K562 (cell line): ENCODE measurements at places on chromosomes 13 and 19. TPM values are rescaled to one million over a fixed set of nuclear protein-coding genes. Genes with fewer than 3 reads are reported as not detected.
A peak's percentile ranks its signal among the peaks of the same experiment; 100 is the strongest.

DNA sequence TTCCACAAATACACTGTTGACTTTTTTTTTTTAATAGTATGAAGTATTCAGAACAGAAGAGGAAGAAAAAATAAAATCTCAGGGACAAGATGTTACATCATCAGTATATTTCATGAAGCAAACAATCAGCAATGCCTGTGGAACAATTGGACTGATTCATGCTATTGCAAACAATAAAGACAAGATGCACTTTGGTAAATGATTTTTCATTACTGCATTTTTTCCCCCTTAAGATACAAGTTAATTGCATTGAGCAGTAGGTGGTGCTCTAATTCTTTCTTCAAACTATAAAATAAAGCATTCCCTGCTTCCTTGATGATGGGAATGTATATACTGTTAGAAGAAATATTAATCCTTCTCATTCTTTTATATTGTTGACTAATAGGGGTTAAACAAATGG lies 17.1 kb downstream of the UCHL3 start:
- no peaks in the 10 kb centered on the region for H3K27me3 ChIP-seq
- no peaks in the 10 kb centered on the region; the same call in 1 of the 2 replicates for H3K4me1 ChIP-seq
- DNase-seq = no peak
- peaks cover 52% of the 10 kb centered on the region for H3K36me3 ChIP-seq
- H3K4me3 ChIP-seq = no peak overlapping the region

- no peak overlapping the region for H3K4me3 ChIP-seq
- no peaks in the 10 kb centered on the region for H3K36me3 ChIP-seq
- H3K27ac ChIP-seq = no peak overlapping the region
- H3K27me3 ChIP-seq = no peaks in the 10 kb centered on the region
- DNase-seq = no peak
These were observed 2325.6 kb upstream of the PCDH20 start for GRCh38 chr13:63741029-63741813.

- H3K4me1 ChIP-seq = no peaks in the 10 kb centered on the region
- H3K27ac ChIP-seq = no peak overlapping the region
- H3K27me3 ChIP-seq = no peaks in the 10 kb centered on the region
- no peak overlapping the region for H3K4me3 ChIP-seq
- H3K36me3 ChIP-seq = no peaks in the 10 kb centered on the region
- no peak for DNase-seq
These were observed 133.4 kb upstream of the PEG3 start for GRCh38 chr19:56973713-56974555.

DNA sequence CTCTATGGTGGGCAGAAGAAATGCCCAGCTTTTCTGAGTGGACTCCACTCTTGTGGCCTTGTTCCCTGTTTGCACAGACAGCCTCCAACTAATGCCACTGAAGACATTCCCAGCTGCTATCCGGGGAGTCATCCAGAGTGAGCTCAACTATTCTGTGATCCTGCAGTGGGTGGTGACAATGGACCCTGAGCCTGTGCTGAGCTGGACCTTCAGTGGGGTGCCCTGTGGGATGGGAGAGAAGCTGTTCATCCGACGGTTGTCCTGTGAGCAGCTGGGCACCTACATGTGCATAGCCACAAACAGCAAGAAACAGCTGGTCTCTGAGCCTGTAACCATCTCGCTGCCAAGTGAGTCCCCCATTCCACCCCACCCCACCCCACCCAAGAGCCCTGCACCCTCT lies 10.3 kb downstream of the IGSF23 start:
- no peak for DNase-seq
- no peaks in the 10 kb centered on the region for H3K36me3 ChIP-seq
- no peak overlapping the region for H3K4me3 ChIP-seq
- H3K4me1 ChIP-seq = no peaks in the 10 kb centered on the region

DNA sequence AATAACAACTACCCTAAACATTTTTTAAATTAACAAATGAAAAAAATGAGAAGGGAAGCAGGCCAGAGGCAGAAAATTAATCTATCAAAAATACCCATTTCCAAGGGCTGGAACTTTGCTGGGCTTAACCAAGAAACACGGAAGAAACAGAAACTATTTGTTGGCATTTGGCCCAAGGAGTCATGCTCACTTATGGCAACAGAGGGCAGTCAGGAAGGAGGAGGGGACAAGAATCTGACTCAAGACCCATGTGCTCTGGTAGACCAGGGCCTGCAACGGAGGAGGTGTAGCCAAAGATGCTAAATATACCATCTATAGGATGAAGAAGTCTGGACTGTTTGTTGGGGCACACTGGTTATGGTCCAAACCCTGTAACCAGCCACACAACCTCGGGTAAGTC lies 496.7 kb downstream of the COG6 start:
- H3K27me3 ChIP-seq = no peaks in the 10 kb centered on the region; the same call in 1 of the 2 replicates
- H3K4me1 ChIP-seq = no peaks in the 10 kb centered on the region
- no peak for DNase-seq
- no peaks in the 10 kb centered on the region for H3K36me3 ChIP-seq

DNA sequence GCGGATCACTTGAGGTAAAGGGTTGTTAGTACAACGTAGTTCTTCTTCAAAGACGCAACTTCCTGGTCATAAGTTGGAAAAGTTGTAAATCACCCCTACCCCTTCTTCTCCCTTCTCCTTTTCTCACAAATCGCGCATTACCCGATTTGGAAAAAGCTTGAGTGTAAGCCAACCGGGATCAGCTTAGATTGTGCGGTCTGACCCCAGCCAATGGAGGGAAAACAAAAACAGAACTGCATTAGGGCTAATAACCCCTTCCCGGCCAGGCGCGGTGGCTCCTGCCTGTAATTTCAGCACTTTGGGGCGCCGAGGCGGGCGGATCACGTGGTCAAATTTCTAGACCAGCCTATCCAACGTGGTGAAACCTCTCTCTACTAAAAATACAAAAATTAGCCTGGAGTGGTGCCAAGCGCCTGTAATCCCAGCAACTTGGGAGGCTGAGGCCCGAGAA lies 806 bp downstream of the ZNF90 start:
- no peaks in the 10 kb centered on the region for H3K27me3 ChIP-seq
- H3K4me3 ChIP-seq = no peak overlapping the region
- no peaks in the 10 kb centered on the region for H3K4me1 ChIP-seq
- no peak overlapping the region for H3K27ac ChIP-seq
- H3K36me3 ChIP-seq = no peaks in the 10 kb centered on the region

Gene RXFP2
- not detected in 2 replicates for total RNA-seq

DNA sequence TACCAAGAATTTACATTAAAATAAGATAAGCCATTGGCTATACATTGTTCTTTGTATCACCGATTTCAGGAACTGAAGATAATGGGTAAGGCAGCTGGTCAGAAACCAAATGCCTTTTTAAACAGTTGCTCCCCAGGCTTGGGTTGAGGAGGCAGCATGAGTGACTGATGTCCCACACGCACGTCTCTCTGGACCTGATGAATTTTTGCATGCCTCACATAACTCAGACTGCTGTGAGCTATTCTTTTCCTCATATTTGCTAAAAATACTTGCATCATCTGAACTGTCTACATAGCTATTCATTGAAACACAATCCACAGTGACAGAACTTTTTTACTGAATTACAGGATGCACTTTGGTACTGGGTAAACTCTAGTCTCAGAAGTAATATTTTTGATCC lies 123.6 kb upstream of the MAB21L1 start:
- H3K4me1 ChIP-seq = no peaks in the 10 kb centered on the region
- no peaks in the 10 kb centered on the region for H3K27me3 ChIP-seq
- H3K36me3 ChIP-seq = no peaks in the 10 kb centered on the region
- no peak overlapping the region for H3K27ac ChIP-seq

GRCh38 chr19:9952276-9952675 lies 16.0 kb upstream of the OLFM2 start:
- no peak overlapping the region for H3K4me3 ChIP-seq
- peaks cover 2% of the 10 kb centered on the region for H3K27me3 ChIP-seq
- H3K36me3 ChIP-seq = no peaks in the 10 kb centered on the region
- peaks cover 3% of the 10 kb centered on the region; the same call in 1 of the 2 replicates for H3K4me1 ChIP-seq
- H3K27ac ChIP-seq = no peak overlapping the region
- no peak for DNase-seq

- no peak for DNase-seq
- no peak overlapping the region for H3K4me3 ChIP-seq
- peaks cover 8% of the 10 kb centered on the region; the same call in 1 of the 3 replicates for H3K36me3 ChIP-seq
- H3K27ac ChIP-seq = no peak overlapping the region
- H3K27me3 ChIP-seq = no peaks in the 10 kb centered on the region
- H3K4me1 ChIP-seq = peaks cover 22% of the 10 kb centered on the region
These were observed 39.2 kb downstream of the STK24 start for GRCh38 chr13:98537740-98538139.

GRCh38 chr19:30916238-30916637 lies 433.0 kb downstream of the TSHZ3 start:
- no peaks in the 10 kb centered on the region for H3K4me1 ChIP-seq
- no peak for DNase-seq
- no peaks in the 10 kb centered on the region for H3K27me3 ChIP-seq
- no peak overlapping the region for H3K4me3 ChIP-seq
- no peaks in the 10 kb centered on the region for H3K36me3 ChIP-seq
- H3K27ac ChIP-seq = no peak overlapping the region

Gene PRODH2
- total RNA-seq = not detected in 2 replicates

Gene LGI4
- total RNA-seq = 0.24 TPM in 1 of 2 replicates, not detected in the other

- H3K27me3 ChIP-seq = no peaks in the 10 kb centered on the region
- no peak overlapping the region for H3K27ac ChIP-seq
- DNase-seq = no peak
- peaks cover 17% of the 10 kb centered on the region; the same call in 2 of the 3 replicates for H3K36me3 ChIP-seq
- no peaks in the 10 kb centered on the region for H3K4me1 ChIP-seq
- no peak overlapping the region for H3K4me3 ChIP-seq
These were observed 30.7 kb upstream of the ZFP82 start for GRCh38 chr19:36449059-36449670.

DNA sequence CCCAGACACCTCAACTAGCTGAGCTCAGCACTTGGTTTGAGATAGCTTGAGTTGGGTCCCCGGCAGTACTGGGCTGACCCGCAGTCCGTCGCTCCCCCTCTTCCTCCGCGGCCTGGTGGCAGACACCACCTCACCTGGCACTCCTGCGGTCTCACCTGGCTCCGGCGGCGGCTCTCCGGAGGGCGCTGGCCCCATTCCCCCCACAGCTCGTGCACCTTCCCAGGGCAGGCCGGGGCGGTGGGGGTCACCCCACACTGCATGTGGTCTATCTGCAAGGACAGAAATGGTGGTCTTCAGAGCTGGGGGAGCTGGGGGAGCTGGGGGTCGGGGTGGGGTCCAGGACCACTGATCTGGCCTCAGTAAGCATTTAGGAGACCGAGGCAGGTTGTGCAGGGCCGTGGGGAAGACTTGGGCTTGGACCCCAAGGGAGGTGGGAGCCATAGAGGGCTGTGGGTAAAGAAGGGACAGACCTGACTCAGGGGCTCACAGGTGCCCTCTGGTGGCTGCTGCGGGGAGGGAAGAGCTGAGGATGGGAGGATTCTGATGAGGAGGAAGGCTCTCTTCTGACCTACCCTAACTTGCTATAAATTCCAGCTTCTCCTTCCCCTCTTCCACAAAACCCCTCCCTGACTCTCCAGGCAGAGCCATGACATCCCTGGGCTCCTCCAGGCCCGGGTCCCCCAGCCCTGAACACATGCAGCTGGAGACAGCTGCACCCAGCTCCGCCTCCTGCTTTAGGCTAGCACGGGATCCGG lies 6.7 kb upstream of the PLIN4 start:
- peaks cover 37% of the 10 kb centered on the region for H3K4me1 ChIP-seq
- H3K27me3 ChIP-seq = no peaks in the 10 kb centered on the region
- DNase-seq = peak; percentile 77

- no peak overlapping the region for H3K4me3 ChIP-seq
- no peaks in the 10 kb centered on the region for H3K4me1 ChIP-seq
- no peak overlapping the region for H3K27ac ChIP-seq
- no peaks in the 10 kb centered on the region for H3K27me3 ChIP-seq
- no peak for DNase-seq
These were observed 3.0 kb downstream of the LATS2 start for GRCh38 chr13:21058361-21058760.

- DNase-seq = no peak
- no peaks in the 10 kb centered on the region for H3K4me1 ChIP-seq
- H3K36me3 ChIP-seq = no peaks in the 10 kb centered on the region
- H3K27ac ChIP-seq = no peak overlapping the region
These were observed 2.8 kb downstream of the CHST8 start for GRCh38 chr19:33624586-33624985.

- H3K4me3 ChIP-seq = no peak overlapping the region
- no peaks in the 10 kb centered on the region for H3K4me1 ChIP-seq
- no peak overlapping the region for H3K27ac ChIP-seq
- no peaks in the 10 kb centered on the region for H3K36me3 ChIP-seq
These were observed 244.6 kb upstream of the SGCG start for GRCh38 chr13:22936228-22936627.

Gene LYPD4
- not detected in 2 replicates for total RNA-seq

- no peaks in the 10 kb centered on the region for H3K4me1 ChIP-seq
- H3K27ac ChIP-seq = no peak overlapping the region
- no peaks in the 10 kb centered on the region for H3K36me3 ChIP-seq
- H3K27me3 ChIP-seq = no peaks in the 10 kb centered on the region
- no peak for DNase-seq
These were observed 1183.9 kb downstream of the DIAPH3 start for GRCh38 chr13:58979851-58980250.

- peaks cover 11% of the 10 kb centered on the region; the same call in 1 of the 3 replicates for H3K36me3 ChIP-seq
- peaks cover 20% of the 10 kb centered on the region for H3K4me1 ChIP-seq
- DNase-seq = peak; percentile 27
- H3K4me3 ChIP-seq = no peak overlapping the region
- no peak overlapping the region; the same call in 2 of the 3 replicates for H3K27ac ChIP-seq
- no peaks in the 10 kb centered on the region for H3K27me3 ChIP-seq
These were observed 2.2 kb downstream of the NAXD start for GRCh38 chr13:110617321-110618072.

Gene DNAJC3
- 14.4 and 14.6 TPM in 2 replicates for total RNA-seq

DNA sequence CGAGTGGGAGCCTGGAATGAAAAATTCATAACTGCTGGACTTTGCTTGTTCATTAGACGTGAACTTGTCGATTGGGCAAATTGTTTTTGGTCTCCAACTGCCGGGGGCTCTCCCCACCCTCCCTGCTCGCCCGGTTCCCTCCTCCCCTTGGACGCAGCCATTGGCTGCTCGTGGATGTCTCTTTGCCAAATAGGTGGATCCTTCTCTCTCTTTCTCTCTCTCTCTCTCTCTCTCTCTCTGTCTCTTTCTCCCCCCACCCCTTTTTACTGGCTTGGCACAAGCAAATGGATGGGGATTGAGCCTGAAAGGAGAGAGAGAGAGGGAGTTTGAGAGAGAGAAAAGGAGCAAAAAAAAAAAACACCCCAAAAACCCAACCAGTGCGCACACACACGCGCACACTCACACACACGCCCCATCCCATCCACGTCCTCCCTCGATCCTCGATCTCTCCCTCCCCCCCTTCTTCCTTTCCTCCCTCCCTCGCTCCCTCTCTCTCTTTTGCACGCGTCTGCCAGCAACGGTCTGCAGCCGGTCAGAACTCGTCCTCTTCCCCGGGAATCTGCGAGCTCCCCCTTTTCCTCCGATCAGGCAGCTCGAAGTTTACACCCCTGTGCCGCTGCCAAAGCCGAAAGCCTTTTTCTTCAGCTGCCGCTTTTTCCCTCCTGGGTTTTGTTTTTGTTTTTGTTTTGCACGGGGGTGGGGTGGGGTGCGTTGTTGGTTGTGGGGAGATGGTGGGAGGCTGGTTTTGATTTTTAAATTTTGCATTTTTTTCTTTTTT lies 27.8 kb downstream of the NFIX start:
- peaks cover 22% of the 10 kb centered on the region; the same call in 2 of the 3 replicates for H3K4me1 ChIP-seq
- peak; percentile 76 for DNase-seq
- H3K27me3 ChIP-seq = no peaks in the 10 kb centered on the region
- H3K4me3 ChIP-seq = peak overlapping the region; percentile 41
- H3K27ac ChIP-seq = peak overlapping the region; percentile 62
